ENCODE measurements at places on chromosomes 4 and X.

GRCh38 chr4:172716291-172716690 is 452.3 kb upstream of the GALNT7 start:
- ATAC-seq = no peak

DNA sequence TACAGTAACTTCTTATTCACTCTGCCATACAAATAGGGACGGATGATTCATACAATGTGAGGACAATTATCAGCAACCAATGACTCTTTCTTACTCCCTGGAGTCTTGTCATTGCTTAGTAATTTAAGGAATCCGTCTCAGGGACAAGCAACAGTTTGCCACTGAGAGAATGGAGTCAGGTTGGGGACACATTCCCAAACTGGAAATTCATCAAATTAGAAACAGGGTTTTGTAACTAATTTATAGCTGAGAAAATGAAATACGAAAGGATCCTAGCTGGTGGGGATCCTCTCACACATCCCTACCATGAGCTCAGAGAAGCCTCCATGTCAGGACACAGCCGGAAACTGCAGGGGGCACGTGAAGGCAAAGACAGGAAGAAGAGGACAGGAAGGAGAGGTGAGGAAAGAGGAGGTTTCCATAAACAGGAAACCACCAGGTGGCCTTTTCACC is 50.4 kb upstream of the KDR start:
- no peak for ATAC-seq

GRCh38 chr4:125750399-125750798 is 435.6 kb downstream of the FAT4 start:
- no peak for ATAC-seq

DNA sequence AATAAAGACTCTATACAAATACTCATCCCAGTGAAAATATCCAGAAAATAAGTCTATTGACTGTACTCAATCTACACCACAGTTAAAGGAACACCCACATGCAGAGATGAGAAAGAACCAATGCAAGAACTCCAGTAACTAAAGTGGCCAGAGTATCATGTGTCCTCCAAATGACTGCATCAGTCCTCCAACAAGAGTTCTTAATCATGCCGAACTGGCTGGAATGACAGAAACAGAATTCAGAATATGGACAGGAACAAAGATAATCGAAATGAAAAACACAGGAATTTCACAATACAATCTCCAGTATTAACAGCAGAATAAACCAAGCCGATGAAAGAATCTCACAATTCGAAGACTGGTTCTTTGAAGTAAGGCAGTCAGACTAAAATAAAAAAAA is 210.3 kb downstream of the TBCK start:
- no peak for ATAC-seq
